ENCODE measurements at places on chromosomes 3 and 15.
A peak's percentile ranks its signal among the peaks of the same experiment; 100 is the strongest.

DNA sequence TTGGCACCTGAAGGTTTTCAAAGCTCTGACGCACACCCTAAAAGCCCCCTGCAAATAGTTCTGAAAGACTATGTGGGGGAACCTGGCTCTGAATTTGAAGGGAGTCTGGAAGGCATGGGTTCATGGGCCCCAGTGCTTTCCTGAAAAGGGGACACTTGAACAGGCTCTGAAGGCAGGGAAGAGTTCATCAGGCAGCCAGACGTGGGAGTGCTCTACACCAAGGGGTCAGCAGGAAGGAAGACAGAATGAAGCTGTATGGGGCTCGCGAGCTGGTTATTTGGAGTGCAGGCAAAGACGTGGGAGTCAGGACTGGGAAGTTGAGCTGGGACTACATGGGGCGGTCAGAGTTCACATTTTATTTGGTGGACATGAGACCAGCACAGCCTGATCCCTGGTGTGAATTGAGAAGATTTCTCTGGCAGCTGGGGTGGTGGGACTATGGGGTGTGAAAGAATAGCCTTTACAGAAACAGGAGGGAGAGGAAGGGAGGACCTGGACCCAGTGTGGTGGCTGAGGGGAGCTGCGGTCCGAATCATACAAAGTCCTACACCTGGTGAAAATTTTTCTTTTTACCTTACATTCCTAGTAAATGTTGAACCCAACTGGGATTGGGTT, 12.6 kb downstream of the ABHD6 start:
- no peak for DNase-seq

GRCh38 chr3:170622369-170623159, 36.7 kb upstream of the SLC7A14 start:
- no peak for DNase-seq

- peak; percentile 37 for DNase-seq
Observed at GRCh38 chr3:67357610-67358458, 296.6 kb downstream of the SUCLG2 start.

DNA sequence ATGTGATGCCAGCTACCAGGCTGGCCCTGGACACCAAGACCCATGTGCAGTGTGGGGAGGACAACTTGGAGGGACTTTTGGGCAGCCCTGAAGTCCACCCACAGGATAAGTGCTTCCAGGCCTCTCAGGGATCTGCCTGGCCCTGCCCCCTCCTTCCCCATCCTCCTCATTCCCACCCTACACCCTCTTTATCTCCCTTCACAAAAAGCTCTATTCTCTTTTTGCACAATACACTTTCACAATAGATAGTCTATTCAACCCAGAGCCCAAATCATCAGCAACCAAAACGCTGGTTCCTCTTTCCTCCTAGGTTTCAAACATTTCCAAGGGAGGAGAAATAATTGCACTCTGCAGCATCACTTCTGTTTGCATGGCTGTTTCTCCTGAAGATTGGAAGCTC, 7.8 kb upstream of the ZNF710 start:
- DNase-seq: peak; percentile 50

DNA sequence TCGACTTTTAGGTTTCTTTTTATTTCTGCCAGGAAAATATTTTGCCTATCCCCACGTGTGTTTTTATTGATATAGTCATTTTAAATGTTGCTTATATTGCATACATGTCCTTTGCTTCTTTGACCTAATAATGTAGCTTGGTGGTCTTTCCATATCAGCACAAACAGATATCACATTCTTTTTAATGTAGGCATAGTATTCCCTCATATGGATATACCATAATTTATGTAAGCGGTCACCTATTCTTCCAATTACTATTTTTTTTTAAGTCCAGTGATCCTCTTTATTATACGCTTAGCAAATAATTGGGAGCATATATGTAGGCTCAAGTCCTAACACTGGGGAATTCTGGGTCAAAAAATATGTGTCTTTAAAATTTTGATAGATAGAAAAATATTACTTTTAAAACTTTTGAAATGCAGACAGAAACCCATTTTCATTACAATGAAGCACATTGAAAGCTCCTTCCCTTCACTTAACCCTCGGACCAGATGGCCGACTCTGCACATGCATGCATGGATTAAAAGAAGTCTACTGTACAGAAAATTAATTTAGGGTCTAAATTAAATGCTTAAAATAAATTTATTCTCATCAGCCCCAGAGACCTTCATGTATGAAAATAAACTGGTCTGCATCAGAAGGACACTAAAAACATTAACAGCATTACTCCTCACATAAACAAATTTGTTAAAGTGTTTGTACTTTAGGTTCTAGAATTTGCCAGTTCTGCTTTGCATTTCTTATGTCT, 90.5 kb upstream of the LIMD1 start:
- DNase-seq: no peak

DNA sequence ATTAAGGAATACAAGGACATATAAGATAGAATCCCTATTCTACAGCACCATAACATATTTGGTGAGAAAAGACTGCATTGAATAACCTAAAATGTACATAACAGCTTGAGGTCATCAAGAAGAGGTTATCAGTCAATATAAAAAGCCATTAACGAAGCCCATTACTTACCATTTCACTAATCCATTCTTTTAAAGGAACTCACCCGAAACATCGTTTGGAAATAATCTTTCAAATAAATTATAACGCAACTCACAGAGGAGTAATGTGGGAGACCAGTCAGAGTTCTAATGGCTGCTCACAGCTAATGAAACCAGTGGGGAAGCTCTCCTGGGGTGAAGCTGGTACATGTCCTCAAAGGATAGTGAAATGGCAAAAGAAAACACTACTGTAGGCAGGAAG, 188.4 kb downstream of the TBC1D5 start:
- no peak for DNase-seq

- DNase-seq: no peak
Observed at GRCh38 chr3:48347500-48347899, 14.0 kb upstream of the SPINK8 start.

DNA sequence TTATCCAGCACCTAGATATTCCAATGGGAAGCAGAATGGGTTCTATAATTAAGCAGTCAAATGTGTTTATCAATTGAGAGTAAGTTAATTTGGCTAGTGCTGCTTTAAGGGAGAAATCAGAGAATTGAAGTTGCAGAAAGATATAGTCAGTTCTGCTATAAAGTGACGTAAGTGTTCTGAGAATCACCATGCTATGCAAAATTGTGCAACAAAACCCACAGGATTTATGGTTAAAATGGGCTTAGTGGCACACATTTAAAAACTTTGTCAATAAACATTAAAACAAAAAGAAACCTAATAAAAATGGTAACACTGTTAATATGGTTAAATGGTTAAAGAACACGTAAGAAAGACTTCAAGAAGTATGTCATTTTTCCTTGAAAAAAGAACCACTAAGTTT, 74.5 kb downstream of the TMEM108 start:
- no peak for DNase-seq

All from Kasumi-1 (cell line).